ENCODE measurements at places on chromosomes 5 and 9.

DNA sequence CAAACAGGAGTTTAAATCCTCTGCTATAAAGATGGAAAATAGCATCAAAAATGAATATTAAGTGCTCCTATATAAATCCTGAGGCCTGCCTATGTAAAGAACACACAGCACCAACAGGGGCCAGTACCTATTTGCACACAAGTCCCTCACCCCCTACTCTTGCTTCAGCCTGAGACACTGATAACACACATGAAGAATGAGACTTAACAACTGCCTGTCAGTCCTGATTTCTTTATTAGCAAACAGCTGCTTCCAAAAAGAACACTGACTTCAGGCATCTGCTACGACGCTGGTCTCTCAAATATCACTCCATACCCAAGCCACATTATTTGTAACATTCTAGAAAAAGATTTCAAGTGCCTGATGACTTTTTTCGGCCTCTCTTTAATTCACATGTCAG, 55.5 kb downstream of the MYO10 start:
- no peak for DNase-seq

GRCh38 chr9:37221489-37222106, 101.2 kb downstream of the ZCCHC7 start:
- DNase-seq, result no peak

- no peak for DNase-seq
Measured at GRCh38 chr5:95070453-95070852, 214.4 kb downstream of the MCTP1 start.

- DNase-seq, result no peak
Measured at GRCh38 chr5:90015584-90016018, 394.0 kb downstream of the CETN3 start.

- no peak for DNase-seq
Measured at GRCh38 chr5:118722122-118723020, 266.0 kb downstream of the DTWD2 start.

- no peak for DNase-seq
Measured at GRCh38 chr5:321230-321725, at the start of gene AHRR. Gene AHRR (plus strand): TSS chr5:321714. CDS start chr5:343903, 22,189 bp downstream.

GRCh38 chr9:137269231-137269772, 8.2 kb upstream of the TOR4A start:
- DNase-seq, result no peak

GRCh38 chr5:174610968-174611367, 113.4 kb upstream of the MSX2 start:
- no peak for DNase-seq

DNA sequence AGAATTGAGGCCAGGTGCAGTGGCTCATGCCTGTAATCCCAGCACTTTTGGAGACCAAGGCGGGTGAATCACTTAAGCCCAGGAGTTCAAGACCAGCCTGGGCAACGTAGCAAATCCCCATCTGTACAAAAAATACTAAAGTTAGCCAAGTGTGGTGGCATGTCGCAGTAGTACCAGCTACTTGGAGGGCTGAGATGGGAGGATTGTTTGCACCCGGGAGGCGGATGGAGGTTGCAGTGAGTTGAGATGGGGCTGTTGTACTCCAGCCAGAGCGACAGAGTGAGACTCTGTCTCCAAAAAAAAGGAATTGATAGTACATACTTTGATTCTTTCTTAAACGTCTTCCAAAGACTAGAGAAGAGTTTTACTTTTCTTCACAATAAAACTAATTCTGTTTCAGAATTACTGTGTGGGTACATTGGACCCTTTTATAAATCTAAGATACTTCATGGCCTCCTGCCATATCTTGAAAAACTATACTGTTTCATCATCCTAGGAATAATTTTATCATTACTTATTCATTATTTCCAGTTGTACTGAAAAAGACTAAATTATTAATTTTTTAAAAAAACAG, 132.0 kb upstream of the GRHPR start:
- DNase-seq, result no peak

DNA sequence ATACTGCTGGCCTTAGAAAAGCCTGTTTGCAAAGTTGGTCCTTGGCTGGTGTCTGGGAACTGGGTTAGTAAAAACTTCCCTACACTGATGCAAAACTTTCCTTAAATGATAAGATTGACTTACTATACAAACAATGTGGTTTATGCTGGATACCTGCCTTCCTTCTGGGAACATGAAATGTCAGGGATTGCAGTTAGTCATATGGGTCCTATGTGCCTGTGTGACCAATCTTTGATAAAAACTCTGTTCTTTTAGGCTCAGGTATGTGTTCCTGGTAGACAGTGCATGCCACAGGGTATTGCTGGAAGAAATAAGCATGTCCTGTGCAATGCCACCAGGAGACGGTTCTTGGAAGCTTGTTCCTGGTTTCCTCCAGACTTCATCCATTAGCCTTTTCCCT, 173.3 kb downstream of the RMI1 start:
- no peak for DNase-seq

DNA sequence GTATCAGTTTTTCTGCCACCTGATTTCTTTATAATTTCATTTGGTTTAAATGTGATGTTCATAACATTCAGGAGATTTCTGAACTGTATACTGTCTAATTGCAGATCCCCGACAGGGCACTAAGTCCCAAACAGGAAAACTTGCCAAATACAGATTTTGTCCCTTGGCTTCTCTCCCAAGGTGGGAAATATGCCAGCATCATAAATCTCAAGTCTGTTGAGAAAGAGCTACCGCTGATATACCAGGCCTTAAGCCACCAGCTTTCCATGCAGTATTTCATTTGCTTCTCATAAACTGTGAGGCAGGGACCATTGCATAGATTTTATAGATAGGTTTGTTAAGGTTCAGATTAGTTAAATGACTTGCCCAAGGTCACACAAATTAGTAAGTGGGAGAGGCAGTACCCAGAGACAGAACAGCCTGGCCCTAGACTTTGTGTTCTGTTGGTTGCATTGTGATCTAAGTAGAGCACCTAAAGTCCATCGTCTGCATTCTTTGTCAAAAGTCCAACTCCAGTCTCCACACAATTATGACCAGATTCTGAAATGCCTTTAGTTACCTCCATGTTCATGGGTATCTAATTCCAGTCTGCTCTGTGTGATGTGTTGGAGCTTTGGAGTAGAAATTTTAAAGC, 16.2 kb downstream of the GPR21 start:
- no peak for DNase-seq

DNA sequence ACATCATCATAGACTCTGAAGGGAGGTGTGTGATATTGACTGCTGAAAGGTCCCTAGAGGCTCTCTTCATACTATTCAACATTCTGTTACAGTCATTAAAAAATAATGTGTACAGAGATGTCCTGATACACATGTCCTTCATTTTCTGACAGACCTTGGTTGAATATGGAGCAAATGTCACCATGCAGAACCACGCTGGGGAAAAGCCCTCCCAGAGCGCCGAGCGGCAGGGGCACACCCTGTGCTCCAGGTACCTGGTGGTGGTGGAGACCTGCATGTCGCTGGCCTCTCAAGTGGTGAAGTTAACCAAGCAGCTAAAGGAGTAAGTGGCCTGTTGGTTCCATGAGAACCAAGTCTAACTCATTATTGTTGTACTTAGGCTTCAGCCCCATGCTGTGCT, 132.4 kb downstream of the SNCAIP start:
- DNase-seq, result no peak

- DNase-seq, result no peak
Measured at GRCh38 chr9:75699017-75699416, 191.5 kb upstream of the PCSK5 start.

GRCh38 chr5:38341056-38341455, 82.7 kb downstream of the EGFLAM start:
- DNase-seq, result no peak

DNA sequence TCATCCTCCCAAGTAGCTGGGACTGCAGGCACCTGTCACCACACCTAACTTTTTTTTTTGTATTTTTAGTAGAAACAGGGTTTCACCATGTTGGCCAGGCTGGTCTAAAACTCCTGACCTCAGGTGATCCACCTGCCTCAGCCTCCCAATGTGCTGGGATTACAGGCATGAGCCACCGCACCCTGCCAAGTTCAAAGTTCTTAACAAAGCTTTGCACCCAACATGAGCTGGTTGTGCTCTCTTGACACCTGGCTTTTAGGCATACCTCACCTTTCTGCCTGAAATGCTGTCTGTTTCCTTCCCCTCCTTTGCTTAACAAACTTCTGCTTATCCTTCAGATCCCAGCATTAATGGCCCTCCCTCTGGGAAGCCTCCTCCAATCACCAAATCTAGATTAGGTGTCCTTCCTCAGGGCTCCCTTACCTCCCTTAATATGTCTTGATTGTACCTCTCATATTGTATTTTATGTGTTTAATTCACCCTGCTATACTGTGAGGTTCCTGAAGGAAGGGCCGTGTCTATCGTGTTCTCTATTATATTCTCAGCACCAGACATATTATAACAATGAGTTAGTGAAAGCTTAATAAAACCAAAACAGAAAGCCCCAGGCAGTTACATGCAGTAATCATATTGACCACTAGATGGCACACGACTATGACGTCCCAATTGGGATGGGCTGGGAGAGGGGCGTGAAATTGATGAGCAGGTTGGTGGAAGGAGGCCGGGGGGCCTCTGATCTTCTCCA, 62.9 kb upstream of the PPARGC1B start:
- no peak for DNase-seq

DNA sequence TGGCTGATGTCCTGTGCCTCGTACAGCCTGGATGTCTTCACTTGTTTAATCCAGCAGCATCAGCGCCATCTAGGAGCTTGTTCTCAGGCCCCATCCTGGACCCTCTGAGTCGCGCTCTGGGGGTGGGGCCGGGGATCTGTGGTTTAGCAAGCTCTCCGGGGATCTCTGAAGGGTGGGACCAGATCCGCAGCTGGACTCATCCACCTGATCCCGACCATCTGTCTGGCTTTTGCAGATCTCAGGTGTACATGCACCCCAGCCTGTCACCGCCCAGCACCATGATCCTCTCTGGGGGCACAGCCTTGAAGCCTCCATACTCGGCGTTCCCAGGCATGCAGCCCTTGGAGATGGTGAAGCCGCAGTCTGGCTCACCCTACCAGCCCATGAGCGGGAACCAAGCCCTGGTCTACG, 15.1 kb upstream of the POMT1 start:
- DNase-seq, result no peak

GRCh38 chr9:96320749-96321280, 18.8 kb upstream of the HSD17B3 start:
- DNase-seq, result no peak

DNA sequence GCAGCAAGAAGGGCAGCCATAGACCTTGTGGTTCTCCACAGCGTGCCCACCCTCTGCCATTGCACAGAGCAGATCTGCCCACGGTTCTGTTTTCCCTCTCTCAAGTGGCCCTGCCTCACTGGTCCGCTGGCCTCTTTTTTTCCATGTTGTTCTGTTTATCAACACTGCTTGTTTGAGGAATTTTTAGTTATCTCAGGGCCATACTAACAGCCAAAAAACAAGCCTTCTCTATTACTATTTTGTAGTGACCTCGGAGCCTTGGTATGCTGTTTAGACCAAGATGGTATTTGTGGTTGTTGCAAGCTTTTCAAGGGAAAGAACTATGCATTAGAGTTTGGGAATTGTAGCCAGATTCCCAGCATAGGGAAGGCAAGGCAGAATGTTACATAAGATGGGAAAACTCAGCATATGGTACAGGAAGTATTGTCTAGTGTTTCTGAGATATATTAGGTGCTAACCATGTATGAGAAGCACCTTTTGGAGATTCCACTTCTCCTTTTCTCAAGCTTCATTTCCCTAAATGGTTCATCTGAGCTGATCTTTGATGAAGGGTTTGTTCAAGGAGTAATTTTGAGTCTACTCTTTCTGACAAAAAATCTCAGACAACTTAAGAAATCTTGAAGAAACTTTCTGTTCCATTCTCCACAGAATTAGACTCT, 54.3 kb downstream of the NUP214 start:
- DNase-seq, result no peak

DNA sequence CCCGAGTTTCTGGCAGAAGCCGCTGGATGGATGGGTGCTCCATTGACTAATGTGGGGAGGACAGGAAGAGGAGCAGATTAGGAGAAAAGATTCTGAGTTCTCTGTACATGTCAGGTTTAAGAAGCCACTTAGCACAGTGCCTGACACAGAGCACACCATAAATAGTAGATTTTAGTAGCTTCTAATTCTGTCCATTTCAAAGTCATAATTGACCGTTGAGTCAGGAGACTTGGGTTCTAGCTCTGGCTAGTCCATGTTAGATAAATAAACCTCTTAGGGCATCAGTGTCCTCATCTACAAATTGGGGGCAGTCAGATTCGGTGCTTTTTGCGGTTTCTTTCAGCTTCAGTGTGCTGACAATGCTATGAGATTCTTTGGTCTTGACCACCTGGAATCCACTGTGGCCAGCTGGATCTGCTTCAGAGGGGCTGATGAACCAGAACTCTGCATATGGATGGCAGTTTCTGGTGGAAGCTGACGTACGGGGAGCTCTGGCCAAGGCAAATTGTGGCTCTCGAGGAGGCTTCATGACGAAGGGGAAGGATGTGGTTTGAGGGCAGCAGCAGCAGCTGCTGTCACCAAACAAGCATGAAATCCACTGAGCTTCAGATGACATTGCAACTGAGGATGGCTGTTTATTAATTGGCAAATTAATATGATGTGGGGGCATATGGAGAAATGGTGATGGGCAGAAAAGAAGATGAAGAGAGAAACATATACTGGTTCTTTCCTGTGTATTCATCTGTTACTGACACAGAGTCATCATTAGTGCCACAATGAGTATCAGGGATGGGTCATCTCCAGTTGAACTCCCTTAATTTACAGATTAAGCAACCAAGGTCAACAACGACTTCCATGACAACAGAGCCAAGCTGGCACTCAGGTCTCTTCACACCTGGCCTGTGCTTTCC, 134.4 kb downstream of the AOPEP start:
- DNase-seq, result peak; percentile 60

DNA sequence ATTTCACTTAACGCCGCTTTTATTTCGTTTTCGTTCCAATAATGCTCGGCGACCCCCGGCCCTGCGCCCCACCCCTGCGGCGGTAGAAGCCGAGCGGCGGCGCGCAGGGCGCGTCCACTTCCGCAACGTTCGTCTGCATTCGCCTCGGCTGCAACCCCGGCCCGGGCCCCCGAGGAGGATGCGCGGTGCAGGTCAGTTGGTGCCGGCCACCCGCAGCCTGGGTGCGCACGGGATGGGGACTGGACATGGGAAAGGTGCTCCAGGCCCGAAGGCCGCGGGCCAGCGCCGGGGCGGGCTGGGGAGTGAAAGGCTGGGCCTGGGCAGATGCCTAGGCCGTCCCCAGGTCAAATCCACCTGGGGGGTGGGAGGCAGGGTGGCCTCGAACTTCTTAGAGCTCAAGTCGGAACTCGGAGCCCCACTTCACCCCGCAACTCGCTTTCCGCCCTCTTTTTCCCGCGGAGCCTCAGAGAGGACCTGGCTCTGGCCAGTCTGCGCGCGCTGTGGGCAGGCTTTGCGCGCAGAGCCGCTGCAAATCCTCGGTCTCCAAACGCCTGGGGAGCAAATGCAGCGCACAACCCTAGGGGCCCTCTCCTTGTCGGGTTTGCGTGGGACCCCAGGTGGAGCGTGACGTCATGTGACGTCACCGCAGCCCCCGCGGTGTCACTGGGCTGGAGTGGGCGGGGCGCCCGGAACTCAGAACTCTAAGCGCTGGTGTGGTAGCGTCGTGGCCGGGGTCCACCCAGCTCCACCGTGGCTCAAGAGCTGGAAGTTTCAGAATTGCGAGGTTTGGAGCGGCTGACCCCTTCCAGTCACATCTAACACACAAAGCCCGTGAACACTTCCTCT, 3.3 kb downstream of the TLX3 start:
- no peak for DNase-seq

GRCh38 chr9:110932863-110933262, 105.4 kb downstream of the LPAR1 start:
- no peak for DNase-seq

Measured in CD4-positive, CD25-positive, alpha-beta regulatory T cell (primary cell).